ENCODE measurements at places on chromosomes 7 and 10. TPM values are rescaled to one million over a fixed set of nuclear protein-coding genes. Genes with fewer than 3 reads are reported as not detected.

DNA sequence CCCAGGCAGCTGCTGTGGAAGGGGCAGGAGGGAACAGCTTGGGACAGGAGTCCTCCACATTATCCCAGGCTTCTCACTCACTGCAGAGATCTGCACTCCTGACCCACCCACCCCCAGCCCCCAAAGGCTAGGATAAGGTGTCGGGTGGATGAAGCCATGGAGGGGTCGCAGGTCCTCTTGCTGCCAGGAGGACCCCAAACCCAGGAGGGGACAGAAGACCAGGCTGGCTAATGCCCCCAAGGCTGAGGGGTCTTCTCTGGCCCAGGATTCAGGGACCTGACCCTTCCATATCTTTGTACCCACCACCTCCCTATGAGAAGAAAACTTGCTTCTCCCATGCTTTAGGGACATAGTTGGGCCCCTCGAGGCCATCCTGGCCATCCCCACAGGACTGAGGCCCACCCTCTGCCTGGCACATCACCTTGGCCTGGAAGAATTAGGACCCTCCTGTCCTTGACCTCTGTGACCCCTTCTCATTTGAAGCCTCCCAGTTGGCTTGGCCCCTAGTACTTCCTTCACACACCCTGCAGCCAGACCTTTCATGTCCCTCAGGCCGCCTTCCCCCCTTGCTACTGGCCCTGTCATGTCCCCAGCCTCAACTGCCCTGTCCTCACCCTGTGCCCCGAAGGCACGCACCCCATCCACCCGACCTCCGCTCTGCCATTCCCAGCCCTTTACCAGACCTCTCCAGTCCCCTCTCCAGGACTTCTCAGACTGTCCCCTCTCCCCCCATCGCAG is 21.6 kb downstream of the KCNH2 start:
- DNase-seq = no peak

- no peak for DNase-seq
Measured at GRCh38 chr10:65197935-65198334, 1676.7 kb downstream of the REEP3 start.

DNA sequence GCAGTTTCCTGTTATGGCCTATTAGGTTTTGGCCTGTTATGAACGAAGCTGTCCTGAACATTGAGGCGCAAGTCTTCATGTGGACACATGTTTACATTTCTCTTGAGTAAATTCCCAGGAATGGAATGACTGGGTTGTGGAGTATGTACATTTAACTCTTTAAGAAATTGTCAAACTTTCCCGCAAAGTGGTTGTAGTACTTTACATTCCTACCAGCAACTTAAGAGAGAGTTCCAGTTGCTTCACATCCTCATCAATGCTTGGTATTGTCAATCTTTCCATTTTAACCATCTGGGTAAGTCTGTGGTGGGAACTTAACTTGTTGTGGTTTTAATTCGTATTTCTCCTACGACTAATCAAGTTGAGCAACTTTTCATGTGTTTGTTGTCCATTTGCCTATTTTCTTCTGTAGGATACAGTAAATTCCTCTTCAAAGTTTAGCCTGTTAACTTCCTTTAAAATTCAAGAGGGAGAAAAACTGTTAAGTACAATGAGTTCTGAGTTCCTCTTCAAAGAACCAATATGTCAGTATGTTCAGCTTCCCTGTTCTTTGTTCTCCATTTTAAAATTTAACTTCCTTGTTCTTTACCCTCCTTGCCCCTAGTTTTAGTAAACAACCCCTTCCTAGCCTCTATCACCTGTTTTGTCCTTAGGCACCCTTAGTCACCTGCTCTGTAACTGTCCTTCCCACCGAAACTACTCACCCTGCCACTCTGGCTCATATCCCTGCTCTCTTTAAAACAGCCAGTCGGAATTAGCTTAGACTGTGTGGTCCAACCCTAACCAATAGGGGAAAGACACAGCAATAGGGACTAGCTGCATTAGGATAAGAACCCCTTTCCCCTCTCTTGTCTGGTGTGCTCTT is 74.0 kb downstream of the FAM241B start:
- no peak for DNase-seq

DNA sequence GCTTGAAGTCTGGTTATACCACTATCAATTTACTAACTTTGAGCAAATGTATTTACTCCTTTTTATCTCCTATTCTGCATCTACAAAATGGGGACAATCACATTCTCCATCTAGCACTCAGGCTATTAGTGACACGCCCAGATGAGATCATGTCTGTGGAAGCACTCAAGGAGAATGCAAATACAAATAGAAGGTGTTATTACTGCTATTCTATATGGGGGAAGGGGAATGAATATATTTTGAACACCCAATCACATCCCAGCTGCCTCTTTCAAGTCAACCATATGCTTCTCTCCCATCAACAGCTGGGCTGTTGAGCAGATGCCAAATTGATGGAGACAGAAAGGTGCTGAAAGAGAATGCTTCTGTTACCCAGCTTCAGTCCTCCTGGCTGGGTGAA is 23.5 kb downstream of the SGMS1 start:
- DNase-seq = no peak

Gene TFEC
- total RNA-seq = 0.58 TPM

- no peak for DNase-seq
Measured at GRCh38 chr10:70674560-70675495, 2.5 kb downstream of the ADAMTS14 start.
